ENCODE measurements at places on chromosomes 12 and 14.

DNA sequence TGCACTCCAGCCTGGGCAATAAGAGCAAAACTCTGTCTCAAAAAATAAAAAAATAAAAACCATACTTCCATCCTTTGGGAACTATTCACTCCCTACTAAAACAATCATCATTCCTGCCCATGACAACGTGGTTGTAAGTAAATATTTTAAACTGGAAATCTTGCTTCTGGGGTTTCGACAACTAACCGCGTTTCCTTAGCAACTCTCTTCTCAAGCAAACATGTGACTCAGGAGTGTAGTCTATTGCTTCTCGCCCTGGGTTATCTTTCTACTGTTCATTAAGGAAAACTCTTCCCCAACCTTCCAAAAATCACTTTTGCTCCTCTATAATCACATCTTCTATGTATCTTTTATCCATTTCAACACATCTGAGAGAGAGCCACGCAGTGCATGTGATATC, 21.8 kb downstream of the APPL2 start:
- DNase-seq = no peak

- DNase-seq = no peak
Observed at GRCh38 chr12:25755136-25755970, 202.3 kb upstream of the LMNTD1 start.

- no peak for DNase-seq
Observed at GRCh38 chr12:14366209-14367039, 942 bp downstream of the ATF7IP start.

DNA sequence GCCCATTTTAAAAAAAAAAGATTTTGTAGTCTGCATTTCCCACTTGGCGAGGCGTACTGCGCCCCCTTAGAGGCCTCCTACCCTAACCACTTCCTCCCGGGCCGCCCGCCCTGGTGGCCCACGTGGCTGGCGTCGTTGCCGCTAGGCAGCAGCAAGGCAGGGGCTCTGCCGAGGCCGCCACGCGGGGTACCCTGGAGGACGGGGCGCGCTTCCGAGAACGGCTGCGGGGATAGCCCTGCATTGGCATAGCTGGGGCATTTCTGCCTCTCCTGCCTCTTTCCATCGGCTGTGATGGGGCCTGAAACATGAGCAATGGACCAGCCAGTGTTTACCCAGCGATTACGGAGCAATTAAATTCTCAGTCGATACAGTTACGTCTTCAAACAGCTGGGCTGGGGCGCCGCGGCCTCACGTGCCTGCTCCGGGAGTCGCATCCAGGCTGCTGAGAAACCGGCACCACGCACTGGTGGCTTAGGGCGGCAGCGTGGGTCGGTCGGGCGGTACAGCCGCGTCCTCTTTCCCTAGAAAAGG, 38.0 kb downstream of the IQSEC3 start:
- DNase-seq = no peak

- no peak for DNase-seq
Observed at GRCh38 chr12:107564946-107565345, 120.7 kb upstream of the PWP1 start.

DNA sequence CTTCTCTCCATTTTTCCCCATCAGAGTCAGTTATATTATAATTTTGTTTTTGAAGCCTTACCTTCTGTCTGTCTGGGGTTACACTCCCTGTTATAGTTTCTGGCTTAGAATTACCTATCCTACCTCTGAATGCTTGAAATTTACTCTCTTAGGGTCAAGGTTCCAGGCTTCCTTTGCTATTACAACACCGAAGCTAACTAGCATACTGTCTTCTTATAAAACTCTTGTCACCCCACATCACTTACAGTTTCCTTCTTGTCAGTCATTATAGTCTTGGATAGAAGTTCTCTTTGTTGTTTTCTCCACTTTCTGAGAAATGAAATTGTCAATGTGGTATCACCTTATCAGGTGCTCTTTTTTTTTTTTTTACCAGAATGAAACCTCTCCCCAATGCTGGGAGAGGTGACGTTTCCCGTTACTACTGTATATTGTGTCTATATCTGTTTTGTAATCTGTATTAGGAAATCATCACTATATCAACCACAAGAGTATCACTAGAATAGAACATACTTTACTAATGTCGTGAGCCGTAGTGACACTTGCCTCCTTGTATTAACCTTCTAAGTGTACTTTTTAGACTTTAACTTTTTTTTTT, 69.2 kb upstream of the PSMA6 start:
- DNase-seq = no peak

DNA sequence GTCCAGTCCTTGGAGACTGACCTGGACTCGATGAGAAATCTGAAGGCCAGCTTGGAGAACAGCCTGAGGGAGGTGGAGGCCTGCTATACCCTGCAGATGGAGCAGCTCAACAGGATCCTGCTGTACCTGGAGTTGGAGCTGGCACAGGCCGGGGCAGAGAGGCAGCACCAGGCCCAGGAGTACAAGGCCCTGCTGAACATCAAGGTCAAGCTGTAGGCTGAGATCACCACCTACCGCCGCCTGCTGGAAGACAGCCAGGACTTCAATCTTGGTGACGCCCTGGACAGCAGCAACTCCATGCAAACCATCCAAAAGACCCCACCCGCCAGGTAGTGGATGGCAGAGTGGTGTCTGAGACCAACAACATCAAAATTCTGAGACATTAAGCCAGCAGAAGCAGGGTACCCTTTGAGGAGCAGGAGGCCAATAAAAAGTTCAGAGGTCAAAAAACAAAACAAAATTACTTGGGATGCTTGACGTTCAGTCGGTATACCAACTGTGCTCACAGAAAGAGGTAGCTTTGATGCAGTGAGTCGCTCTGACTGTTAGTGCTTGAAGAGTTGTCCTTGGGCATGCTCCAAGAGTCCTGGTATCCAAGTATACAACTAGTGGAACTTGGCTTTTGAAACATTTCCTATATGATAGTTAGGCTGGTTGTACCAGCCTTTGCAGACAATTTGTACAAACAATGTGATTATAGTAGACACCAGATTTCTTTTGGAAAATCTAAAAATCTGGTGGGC, 4.8 kb downstream of the MED6 start:
- no peak for DNase-seq

DNA sequence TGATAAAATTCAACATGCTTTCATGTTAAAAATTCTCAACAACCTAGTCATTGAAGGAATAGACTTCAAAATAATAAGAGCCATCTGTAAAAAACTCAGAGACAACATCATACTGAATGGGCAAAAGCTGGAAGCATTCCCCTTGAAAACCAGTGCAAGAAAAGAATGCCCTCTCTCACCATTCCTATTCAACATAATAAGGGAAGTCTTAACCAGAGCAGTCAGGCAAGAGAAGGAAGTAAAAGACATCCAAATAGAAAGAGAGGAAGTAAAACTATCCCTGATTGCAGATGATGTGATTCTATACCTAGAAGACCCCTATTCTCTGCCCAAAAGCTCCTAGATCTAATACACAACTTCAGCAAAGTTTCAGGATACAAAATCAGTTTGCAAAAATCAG, 52.9 kb downstream of the APOBEC1 start:
- no peak for DNase-seq

DNA sequence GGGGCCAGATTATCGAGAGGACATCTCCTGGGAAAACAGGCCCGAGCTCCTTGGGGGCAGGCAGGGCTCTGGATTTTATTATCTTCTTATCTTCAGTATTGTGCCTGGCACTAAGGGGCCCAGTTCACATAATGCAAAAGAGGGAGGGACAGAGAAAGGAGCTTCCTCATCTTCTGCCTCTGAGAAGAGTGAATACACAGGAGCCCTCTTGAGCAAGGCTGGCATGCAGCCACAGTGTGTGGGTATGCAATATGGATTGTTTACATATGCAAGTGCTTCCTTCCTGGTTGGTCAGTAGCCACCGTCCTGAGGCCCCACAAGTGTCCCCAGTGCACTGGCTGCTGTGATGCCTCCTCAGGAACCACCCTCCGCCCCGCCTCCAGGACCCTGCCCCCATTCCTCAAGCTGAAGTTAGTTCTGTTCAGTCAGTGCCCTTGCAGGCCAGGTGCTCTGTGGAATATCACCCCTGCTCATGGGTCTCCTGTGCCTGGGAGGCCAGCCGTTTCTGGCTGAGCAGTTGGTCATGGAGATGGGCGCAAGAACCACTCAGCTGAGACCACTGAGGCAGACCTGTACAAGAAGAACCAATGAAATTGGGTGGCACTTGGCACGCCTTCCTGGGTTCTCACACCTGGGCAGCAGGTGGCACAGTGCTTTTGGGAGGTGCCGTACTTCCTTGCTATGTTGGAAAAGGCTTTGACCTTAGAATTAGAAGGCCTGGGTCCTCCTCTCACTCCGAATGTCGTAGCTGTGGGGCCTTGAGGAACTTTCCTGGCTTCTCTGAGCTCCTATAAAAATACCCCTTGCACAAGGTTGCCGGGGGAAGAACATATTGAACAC, 35.1 kb upstream of the ACTN1 start:
- no peak for DNase-seq

GRCh38 chr14:75254901-75255584, 23.6 kb upstream of the FOS start:
- no peak for DNase-seq

DNA sequence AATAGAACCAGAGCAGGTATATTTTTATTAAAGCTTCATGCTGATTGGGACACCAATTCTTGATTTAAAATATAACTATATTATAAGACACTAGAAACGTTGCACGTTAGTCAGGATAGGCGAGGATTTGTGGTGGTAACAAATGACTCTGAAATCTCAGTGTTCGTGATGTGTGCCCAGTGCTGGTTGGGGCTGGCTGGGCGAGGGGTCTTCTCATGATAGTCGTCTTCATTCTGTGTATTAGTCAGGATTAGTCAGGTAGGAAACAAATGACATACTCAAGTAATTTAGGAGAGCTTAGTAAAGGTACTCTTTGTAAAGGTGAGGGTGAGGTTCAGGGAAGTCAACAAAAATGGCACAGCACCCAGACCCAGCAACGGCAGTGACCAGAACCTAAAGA, 73.9 kb upstream of the HIF1A start:
- DNase-seq = no peak

GRCh38 chr12:26828280-26829073, 4.5 kb downstream of the ITPR2 start:
- no peak for DNase-seq

DNA sequence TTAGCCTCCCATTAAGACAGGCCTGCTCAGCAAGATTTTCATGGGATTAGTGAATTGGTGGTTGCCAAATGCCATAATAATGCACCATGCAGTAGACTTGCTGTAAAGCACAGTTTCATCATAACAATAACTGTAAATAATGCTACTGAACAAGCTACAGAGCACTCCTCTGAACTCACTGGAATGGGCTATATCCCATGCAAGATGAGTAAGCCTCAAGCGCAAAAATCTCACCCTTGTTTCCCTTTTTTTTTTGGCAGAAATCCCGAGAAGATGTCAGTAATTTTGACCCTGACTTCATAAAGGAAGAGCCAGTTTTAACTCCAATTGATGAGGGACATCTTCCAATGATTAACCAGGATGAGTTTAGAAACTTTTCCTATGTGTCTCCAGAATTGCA, 145.9 kb upstream of the HIF1A start:
- DNase-seq = no peak

GRCh38 chr14:51462706-51463105, 189.0 kb upstream of the FRMD6 start:
- DNase-seq = no peak

DNA sequence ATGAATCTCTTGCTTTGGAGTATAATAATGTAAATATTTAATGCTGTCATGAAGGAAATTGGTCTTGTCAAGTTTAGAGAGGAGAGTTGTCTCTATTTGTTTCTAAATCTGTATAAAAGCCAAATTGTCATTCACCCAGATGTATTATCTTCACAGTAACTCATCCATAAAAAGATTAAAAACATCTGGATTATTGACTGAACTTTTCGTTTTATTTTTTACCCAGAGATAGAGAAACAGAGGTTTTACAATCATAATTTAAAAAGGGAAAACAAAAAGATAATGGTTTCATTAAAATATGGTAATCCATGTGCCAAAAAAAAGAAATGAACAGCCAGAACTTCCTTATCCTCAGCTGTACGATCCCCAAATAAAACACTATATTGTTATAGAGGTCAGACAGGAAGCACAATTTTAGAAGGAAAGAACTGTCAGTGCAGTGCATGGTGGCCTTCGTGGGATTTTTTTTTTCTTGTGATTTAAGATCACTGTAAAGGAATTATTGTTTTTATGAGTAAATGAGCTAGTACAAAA, 125.9 kb downstream of the ACSS3 start:
- DNase-seq = no peak

- DNase-seq = peak; percentile 27
Observed at GRCh38 chr12:112107306-112108201, 1.0 kb downstream of the NAA25 start.

DNA sequence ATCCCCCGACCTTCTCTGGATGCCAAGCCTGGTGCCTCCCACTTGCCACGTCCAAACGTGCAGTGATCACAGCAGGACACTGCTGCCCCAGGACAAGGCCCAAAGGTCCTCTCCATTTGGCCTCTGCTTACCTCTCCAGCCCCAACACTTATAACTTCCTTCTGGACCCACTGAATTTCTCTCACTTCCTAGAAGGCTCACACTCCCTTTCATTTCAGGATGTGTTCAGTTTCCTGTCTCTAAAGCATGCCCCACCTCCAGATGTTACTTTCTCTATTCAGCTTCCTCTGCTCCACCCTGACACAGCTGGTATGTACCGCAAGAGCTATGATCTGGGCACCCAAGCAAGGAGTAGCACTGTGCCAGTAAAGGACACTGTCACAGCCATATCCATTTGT, 33.0 kb downstream of the CDKL1 start:
- no peak for DNase-seq

GRCh38 chr12:10223208-10223607, 10.5 kb downstream of the GABARAPL1 start:
- DNase-seq = no peak

DNA sequence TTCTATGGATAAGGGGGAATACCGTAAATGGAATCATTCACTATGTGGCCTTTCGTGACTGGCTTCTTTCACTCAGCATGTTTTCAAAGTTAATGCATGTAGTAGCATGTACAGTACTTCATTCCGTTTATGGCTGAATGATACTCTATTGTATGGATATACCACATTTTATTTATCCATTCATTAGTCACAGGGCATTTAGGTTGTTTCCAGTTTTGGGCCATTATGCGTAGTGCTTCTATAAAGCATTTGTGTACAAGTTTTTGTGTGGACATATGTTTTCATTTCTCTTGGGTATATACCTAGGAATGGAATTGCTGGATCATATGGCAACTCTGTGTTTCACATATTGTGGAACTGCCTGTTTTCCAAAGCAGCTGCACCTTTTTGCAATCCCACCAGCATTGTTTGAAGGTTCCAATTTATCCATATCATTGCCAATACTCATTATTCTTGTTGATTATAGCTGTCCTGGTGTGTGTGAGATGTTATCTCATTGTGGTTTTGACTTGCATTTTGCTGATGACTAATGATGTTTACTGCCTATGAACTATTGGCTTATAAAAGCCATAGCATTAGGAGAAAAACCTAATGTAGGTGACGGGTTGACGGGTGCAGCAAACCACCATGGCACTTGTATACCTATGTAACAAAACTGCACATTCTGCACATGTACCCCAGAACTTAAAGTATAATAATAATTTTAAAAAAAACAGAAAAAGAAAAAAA, 45.5 kb downstream of the ATF7IP start:
- no peak for DNase-seq

- DNase-seq = no peak
Observed at GRCh38 chr12:16437281-16437816, 89.9 kb downstream of the MGST1 start.

All from anterior cingulate cortex (tissue), 58 donors.